ENCODE measurements at places on chromosomes 16 and 17.

DNA sequence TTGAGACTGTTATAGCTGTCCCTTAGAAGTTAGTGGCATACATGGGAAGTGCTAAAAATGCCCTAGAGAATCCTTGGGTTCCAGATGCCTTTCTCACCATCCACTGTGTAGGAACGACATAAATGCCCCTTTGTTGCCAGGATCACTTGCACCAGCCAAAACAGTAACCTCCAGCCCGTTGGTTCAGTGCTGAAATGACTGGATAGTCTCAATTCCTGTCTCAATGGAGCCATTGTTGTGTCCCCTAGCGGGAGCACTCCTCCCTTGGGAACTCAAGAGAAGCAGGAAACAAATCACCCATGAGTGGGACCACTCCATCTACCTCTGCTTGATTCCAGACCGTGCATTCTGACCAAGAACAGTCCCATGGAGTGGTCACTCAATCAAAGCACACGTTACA lies 23.1 kb downstream of the MPHOSPH6 start:
- no peak for DNase-seq

DNA sequence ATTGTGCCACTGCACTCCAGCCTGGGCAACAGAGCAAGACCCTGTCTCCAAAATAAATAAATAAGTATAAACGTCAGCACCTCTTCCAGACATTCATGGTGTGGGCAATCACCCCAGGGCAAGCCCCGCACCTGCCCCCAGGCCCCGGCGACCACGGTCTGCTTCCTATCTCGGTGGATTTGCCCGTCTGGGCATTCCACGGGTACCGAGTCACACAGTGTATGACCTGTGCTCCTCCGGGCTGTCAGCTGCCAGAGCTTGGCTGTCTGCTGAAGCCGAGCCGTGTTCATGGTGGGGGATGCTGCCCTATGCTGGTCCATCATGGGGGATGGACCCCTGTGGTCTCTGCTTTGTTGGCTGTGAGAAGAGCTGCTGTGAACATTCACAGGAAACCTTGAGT lies 15.4 kb downstream of the CYBC1 start:
- no peak for DNase-seq

GRCh38 chr17:47229535-47230443 lies 20.6 kb downstream of the MYL4 start:
- DNase-seq: peak; percentile 63

DNA sequence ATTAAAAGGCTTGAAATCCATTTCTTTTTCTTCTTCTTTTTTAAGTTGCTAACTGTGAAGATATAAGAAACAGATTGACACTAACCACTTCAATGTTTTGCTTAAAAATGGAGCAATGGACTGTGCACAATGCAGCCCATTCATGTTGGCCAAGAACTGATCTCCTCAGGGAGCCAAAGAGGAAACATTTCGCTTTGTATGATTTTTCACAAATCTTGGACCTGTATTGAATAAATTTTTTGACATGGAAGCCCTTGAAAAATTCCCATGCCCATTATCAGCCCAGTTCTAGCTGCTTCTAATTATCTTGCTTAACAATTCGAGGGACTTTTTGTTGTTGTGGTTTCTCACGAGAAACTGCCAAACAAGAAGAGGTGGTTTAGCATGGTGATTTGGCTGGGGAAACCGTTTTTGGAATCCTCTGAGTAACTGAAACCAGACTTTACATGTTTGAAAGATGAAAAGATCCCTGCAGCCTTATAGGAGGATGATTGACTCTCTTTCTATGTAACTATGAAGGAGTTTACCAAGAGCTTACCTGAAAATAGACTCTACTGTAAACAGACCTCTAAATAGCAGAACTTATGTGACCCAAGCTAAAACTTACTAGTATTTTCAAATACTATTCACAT lies 1389.4 kb upstream of the GOT2 start:
- DNase-seq: no peak

GRCh38 chr17:6456321-6456720 lies 12.1 kb downstream of the PIMREG start:
- DNase-seq: no peak

DNA sequence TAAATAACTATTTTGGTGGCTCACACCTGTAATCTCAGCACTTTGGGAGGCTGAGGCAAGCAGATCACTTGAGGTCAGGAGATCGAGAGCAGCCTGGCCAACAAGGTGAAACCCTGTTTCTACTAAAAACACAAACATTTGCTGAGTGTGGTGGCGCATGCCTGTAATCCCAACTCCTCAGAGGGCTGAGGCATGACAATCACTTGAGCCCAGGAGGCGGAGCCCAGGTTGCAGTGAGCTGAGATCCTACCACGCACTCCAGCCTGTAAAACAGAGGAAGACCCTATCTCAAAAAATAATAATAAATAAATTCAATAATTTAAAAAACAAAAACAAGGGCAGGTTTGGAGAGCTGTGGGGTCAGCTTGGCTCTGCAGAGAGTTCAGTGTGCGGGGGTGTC lies 5.7 kb upstream of the SLC4A1 start:
- no peak for DNase-seq

DNA sequence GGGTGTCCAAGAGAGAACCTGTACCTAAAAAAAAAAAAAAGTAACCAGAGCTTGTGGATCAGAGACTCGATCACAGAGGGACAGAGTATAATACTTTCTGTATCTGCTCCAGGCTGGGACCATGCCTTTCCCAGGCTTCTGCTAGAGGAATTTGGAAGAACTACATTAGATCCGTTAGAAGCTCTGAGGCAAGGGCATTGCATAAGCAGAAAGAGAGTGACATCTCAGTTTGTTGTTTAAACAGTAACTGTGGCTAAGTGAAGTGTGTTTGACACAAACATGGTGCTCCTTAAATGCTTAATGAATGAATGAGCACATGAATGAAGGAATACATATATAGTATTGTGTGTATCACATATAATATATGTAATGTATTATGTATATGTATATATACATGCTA lies 131.2 kb downstream of the HS3ST3B1 start:
- DNase-seq: no peak

DNA sequence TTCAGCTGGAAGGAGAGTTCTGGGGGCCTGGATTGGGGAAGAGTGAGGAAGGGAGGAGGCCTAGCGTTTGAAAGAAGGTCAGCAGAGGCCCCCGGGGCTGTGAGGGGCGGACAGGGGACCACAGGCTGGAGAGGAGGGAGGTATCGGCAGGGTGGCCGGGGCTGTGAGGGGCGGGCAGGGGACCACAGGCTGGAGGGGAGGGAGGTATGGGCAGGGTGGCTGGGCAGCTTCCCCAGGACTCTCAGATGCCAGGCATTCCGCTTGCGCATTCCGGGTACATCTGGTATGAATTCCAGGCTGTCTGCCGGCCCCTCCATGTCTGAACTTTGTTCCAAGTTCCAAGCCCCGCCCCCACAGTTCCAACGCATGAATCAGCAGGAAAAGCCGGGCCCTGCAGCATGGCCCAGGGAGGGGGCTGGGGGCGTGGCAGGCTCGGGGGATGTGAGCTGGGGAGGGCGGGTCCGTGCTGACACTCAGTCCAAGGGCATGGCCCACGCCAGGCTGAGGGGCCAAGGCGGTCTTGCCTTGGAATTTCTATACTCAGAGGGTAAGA lies 4.3 kb upstream of the TLCD2 start:
- DNase-seq: no peak

- no peak for DNase-seq
These were observed 66.1 kb downstream of the AXIN2 start for GRCh38 chr17:65495122-65496055.

DNA sequence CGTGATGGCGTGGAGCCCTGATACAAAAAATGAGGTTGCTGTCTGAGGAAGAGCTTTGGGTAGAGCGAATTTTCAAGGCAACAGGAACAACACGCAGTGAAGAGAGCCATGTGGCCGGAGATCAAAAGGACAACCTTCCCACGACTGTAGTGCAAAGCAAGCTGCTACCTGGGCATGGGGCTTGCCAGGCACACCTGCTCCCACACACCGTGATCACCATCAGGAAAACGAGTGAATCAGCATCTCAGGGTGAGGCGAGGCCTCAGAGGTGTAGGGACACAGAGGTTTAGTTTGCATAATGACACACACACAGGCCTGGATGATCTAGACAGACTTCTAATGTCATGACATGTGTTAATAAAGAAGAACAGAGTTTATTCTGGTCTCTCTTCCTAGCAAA lies 65.7 kb downstream of the PARN start:
- DNase-seq: no peak

- no peak for DNase-seq
These were observed 74.5 kb upstream of the HSBP1 start for GRCh38 chr16:83733301-83733700.

Measured in stimulated activated CD8-positive, alpha-beta memory T cell treated with anti-CD3 and anti-CD28 coated beads, Interleukin-2, amount 100 ng/mL, for 48 hours (primary cell).